ENCODE measurements at places on chromosomes 4 and X. TPM values are rescaled to one million over a fixed set of nuclear protein-coding genes. Genes with fewer than 3 reads are reported as not detected.

- no peaks in the 10 kb centered on the region for H3K27me3 ChIP-seq
- H3K27ac ChIP-seq: no peak overlapping the region
- H3K4me1 ChIP-seq: no peaks in the 10 kb centered on the region
- H3K4me3 ChIP-seq: no peak overlapping the region
- peak; percentile 4 for DNase-seq
Observed at GRCh38 chr4:72016011-72016410, 15.8 kb upstream of the NPFFR2 start.

DNA sequence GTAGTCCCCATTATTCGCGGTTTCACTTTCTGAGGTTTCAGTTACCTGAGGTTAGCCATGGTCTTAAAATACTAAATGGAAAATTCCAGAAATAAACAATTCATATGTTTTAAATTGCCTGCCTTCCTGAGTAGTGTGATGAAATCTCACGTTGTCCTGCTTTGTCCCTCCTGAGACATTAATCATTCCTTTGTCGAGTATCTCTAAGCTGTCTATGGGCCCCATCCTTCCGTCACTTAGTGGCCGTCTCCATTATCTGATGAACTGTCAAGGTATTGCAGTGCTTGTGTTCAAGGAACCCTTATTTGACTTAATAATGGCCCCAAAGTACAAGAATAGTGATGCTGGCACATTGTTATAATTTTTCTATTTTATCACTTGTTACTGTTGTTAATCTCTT is 94.8 kb downstream of the ADGRL3 start:
- no peak overlapping the region for H3K4me3 ChIP-seq
- no peaks in the 10 kb centered on the region for H3K36me3 ChIP-seq
- H3K4me1 ChIP-seq: no peaks in the 10 kb centered on the region
- no peak for DNase-seq
- no peak overlapping the region for H3K27ac ChIP-seq
- H3K27me3 ChIP-seq: no peaks in the 10 kb centered on the region

The SNCA gene
- 0.19 TPM for total RNA-seq

The GAGE13 gene
- not detected for total RNA-seq

The SSX2B gene
- total RNA-seq: not detected

The SULT1E1 gene
- total RNA-seq: not detected

DNA sequence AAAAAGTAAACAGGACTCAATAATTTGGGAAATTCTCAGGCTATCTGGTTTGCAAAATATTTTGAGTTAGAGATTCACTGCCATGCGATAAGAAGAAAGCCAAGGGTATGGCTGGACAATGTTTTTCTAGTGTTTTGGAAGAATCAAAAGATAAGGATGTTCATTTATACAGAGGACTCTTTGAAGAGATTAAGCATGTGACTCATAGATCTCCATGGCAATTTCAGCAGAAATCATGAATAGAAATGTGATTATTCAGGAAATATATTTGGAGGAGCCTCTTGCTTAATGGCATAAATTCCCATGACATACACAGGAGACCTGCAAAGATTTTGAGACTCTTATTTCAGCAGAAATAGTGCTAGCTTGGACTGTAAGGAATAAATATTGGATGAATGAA is 16.7 kb upstream of the FRAS1 start:
- H3K4me1 ChIP-seq: no peaks in the 10 kb centered on the region
- no peaks in the 10 kb centered on the region for H3K36me3 ChIP-seq
- H3K27me3 ChIP-seq: peaks cover 17% of the 10 kb centered on the region

DNA sequence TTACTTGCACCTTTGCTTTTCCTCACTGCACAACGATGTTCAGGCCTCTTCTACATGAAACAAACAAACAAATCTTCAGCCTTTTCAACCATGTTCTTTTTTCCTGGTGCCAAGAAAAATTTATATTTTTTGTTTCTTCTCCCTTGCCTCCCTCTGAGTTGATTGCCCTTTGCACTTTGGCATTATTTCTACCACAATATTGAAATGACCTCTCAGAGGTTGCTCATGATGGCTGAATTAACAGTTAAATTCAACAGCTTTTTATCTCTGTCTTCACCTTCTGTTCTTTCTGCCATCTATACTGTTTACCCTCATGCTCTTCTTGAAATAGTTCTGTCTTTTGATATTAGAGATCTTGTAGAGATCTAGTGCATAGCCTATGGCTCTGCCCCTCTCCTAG is 308.9 kb downstream of the ARHGAP24 start:
- no peak overlapping the region for H3K4me3 ChIP-seq
- H3K36me3 ChIP-seq: no peaks in the 10 kb centered on the region
- H3K27ac ChIP-seq: no peak overlapping the region
- DNase-seq: no peak
- no peaks in the 10 kb centered on the region for H3K27me3 ChIP-seq
- no peaks in the 10 kb centered on the region for H3K4me1 ChIP-seq

GRCh38 chr4:40572692-40573310 is 56.9 kb downstream of the RBM47 start:
- no peak for DNase-seq
- H3K27ac ChIP-seq: no peak overlapping the region
- H3K4me3 ChIP-seq: no peak overlapping the region
- peaks cover 35% of the 10 kb centered on the region for H3K4me1 ChIP-seq
- H3K27me3 ChIP-seq: no peaks in the 10 kb centered on the region

DNA sequence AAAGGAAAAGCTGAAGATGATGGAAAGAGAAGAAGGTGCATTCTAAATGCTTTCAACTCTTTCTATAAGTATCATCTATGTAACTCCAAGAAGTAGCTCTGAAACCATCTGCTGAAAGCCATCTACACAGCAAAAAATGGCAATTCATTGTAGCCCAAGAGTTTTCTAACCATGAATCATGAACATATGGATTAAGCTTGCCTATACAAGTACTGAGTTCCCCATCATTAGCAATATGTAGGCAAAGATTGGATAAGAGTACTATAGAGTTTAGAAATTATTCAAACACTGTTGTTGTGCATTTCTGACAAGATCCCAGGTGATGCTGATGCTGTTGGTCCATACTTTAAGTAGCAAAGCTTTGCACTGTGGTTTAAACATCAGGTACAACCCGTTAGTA is 11.2 kb downstream of the DAPP1 start:
- H3K27ac ChIP-seq: peak overlapping the region; percentile 49
- H3K27me3 ChIP-seq: no peaks in the 10 kb centered on the region
- H3K4me1 ChIP-seq: peaks cover 46% of the 10 kb centered on the region

DNA sequence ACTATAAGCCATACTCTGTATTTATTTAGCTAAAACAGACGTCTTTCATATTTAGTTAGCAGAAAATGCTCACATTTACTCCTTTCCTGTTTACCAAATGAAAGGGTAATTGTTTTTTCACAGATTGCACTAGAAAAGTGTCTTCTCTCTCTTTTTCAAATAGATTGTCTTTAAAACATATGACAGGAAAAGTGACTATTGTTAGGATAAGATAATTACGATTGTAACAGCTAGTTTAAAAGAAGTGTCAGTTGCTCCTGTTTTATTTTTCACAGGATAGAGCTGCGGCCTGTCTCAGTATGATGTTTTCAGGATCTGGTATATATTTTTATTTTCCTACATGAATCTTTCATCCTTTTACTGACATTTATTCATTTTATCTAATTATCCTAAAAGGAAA is 353.5 kb downstream of the FBXO8 start:
- H3K27ac ChIP-seq: no peak overlapping the region
- no peaks in the 10 kb centered on the region for H3K36me3 ChIP-seq
- no peaks in the 10 kb centered on the region for H3K27me3 ChIP-seq
- no peak overlapping the region for H3K4me3 ChIP-seq
- no peak for DNase-seq

DNA sequence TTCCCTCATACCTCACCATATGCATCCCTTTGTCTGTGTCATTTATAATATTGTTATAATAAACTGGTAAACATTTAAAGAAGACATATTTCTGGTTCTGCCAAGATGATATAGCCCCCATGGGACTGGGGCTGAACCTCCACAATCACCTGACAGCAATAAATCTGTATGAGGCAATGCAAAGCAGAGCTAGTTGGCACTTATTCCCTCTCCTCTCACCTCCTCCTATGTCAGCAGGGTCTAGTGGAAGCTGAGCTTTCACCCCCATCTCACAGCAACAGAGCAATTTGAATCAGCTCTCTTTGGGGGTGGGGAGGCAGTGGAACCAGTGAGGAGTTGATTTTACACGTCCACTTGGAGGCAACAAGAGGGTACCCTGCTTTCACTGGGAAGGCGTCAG is 206.9 kb downstream of the AR start:
- no peak for DNase-seq
- H3K4me3 ChIP-seq: no peak overlapping the region
- no peaks in the 10 kb centered on the region for H3K4me1 ChIP-seq
- no peaks in the 10 kb centered on the region for H3K36me3 ChIP-seq
- H3K27me3 ChIP-seq: no peaks in the 10 kb centered on the region

GRCh38 chrX:156004256-156004655 is 6.8 kb downstream of the IL9R start:
- H3K4me1 ChIP-seq: peaks cover 39% of the 10 kb centered on the region
- H3K36me3 ChIP-seq: peaks cover under 1% of the 10 kb centered on the region
- H3K27me3 ChIP-seq: no peaks in the 10 kb centered on the region
- no peak overlapping the region for H3K4me3 ChIP-seq
- H3K27ac ChIP-seq: peak overlapping the region; percentile 59

The ZDHHC15 gene
- 0.28 TPM for total RNA-seq

- H3K4me3 ChIP-seq: no peak overlapping the region
- no peaks in the 10 kb centered on the region for H3K36me3 ChIP-seq
- no peak overlapping the region for H3K27ac ChIP-seq
- H3K27me3 ChIP-seq: no peaks in the 10 kb centered on the region
- H3K4me1 ChIP-seq: no peaks in the 10 kb centered on the region
Observed at GRCh38 chr4:94814237-94814636, 56.5 kb downstream of the BMPR1B start.

The NLGN4X gene
- not detected for total RNA-seq

The ARMCX2 gene
- 5.2 TPM for total RNA-seq

DNA sequence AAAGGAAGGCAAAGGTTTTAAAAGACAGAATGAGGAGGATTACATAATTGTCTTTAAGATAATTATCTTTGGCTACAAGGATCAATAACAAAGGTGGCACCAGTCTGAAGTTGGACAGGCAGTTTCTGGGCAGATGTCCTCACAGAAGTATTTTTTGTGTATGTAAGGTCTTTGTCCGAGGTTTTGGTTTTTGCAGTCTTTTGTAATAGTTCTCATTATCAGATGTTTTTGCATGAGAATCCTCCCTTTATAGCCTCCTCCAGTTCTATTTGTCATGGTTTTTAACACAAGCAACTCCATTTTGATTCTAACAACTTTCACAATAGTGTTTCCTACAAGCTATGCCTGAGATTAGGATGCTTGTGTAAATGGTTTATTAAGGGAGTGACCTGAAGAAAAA is 286.2 kb downstream of the IL1RAPL2 start:
- no peaks in the 10 kb centered on the region for H3K36me3 ChIP-seq
- H3K27ac ChIP-seq: no peak overlapping the region
- H3K4me3 ChIP-seq: no peak overlapping the region
- H3K4me1 ChIP-seq: no peaks in the 10 kb centered on the region
- no peak for DNase-seq

The TRPC5OS gene
- total RNA-seq: not detected

DNA sequence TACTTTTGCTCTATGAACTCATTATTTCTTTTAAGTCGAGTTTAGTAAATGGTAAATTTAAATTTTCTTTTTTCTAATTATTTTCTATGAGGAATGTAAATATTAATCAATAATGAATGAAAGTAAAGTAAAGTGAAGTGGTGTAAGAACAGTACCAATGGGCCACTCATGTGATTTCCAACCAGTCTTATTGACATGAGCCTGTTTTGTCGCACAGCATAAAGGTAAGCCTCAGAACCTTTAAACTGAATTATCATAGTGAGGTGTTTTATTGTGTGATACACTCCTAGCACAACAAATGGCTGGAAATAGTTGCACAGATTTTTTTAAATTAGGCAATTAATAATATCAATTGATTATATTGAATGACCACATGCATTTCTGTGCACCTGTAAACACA is 1.1 kb downstream of the ADH1C start:
- H3K27ac ChIP-seq: no peak overlapping the region
- no peaks in the 10 kb centered on the region for H3K36me3 ChIP-seq
- DNase-seq: no peak
- peaks cover 2% of the 10 kb centered on the region for H3K4me1 ChIP-seq
- H3K27me3 ChIP-seq: no peaks in the 10 kb centered on the region

- peaks cover 12% of the 10 kb centered on the region for H3K4me1 ChIP-seq
- H3K4me3 ChIP-seq: no peak overlapping the region
- no peak overlapping the region for H3K27ac ChIP-seq
- peaks cover 17% of the 10 kb centered on the region for H3K36me3 ChIP-seq
- DNase-seq: no peak
- peaks cover 25% of the 10 kb centered on the region for H3K27me3 ChIP-seq
Observed at GRCh38 chr4:168881781-168882420, 128.2 kb downstream of the CBR4 start.

GRCh38 chr4:107978716-107979451 is 10.8 kb upstream of the HADH start:
- H3K4me3 ChIP-seq: no peak overlapping the region
- no peaks in the 10 kb centered on the region for H3K36me3 ChIP-seq
- H3K4me1 ChIP-seq: peaks cover 2% of the 10 kb centered on the region
- no peak overlapping the region for H3K27ac ChIP-seq
- H3K27me3 ChIP-seq: no peaks in the 10 kb centered on the region

The UGT2B11 gene
- total RNA-seq: not detected

GRCh38 chr4:80811406-80811805 is 219.1 kb upstream of the BMP3 start:
- no peak overlapping the region for H3K4me3 ChIP-seq
- H3K36me3 ChIP-seq: no peaks in the 10 kb centered on the region
- H3K4me1 ChIP-seq: no peaks in the 10 kb centered on the region

DNA sequence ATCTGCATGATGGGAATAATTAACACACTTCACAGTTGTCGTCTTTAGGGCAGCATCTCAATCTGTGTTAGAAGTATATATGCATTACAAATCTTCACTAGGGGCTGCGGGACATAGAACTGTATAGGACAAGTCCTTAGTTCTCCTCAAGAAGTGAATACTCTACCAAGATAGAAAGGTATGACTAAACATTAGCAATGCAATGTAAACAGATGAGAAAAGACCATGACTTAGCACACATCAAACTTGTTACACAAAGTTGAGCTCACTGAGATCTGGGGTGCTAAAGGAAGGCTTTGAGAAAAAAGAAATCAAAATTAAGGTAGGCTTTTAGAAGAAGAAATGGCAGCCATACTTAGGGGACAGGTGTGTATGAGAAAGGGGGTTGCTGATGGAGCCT is 182.1 kb upstream of the MAP3K15 start:
- no peaks in the 10 kb centered on the region for H3K27me3 ChIP-seq
- H3K36me3 ChIP-seq: peaks cover 42% of the 10 kb centered on the region
- no peak overlapping the region for H3K27ac ChIP-seq
- no peak for DNase-seq
- H3K4me1 ChIP-seq: peaks cover 16% of the 10 kb centered on the region

The CD38 gene
- total RNA-seq: 89.6 TPM

The CAPN6 gene
- total RNA-seq: not detected

- peaks cover 17% of the 10 kb centered on the region for H3K4me1 ChIP-seq
- H3K27ac ChIP-seq: peak overlapping the region; percentile 60
- no peaks in the 10 kb centered on the region for H3K27me3 ChIP-seq
- H3K4me3 ChIP-seq: no peak overlapping the region
Observed at GRCh38 chr4:39706741-39707511, 9.0 kb downstream of the UBE2K start.
